ENCODE measurements at places on chromosomes 3 and 15.

DNA sequence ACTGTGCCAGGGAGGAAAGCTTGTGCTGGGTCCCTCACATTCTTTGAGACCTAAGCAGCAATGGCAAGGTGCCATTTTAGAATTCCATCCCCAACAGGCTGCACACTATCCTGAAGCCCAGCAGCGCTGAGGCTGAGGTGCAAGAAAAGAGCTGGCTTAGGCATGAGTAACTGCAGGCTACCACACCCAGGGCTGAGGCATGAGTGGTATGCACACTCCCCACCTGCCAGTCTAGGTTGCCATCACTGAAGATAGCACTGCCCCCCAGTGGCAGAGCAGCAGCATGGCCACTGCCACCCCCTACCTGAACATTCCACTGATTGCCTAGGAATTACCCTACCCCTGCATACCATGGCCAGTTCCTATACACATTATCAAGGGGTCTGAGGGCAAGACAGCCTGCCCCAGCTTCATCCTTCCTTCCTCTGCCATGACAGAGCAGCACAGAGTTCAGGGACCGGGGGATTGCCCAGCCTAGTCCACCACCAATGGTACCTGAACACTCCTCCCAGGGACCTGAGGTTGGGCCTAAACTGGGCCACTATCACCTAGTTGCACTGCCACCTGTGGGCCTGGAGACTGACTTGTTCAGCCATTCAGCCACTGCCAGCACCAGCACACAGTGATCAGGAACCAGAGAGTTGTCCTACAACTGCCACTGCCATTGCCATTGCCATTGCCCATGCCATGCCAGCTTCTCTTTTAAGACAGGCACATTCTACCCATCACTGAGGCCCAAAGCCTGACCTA, 129.8 kb downstream of the SATB1 start:
- peak; percentile 17 for DNase-seq

DNA sequence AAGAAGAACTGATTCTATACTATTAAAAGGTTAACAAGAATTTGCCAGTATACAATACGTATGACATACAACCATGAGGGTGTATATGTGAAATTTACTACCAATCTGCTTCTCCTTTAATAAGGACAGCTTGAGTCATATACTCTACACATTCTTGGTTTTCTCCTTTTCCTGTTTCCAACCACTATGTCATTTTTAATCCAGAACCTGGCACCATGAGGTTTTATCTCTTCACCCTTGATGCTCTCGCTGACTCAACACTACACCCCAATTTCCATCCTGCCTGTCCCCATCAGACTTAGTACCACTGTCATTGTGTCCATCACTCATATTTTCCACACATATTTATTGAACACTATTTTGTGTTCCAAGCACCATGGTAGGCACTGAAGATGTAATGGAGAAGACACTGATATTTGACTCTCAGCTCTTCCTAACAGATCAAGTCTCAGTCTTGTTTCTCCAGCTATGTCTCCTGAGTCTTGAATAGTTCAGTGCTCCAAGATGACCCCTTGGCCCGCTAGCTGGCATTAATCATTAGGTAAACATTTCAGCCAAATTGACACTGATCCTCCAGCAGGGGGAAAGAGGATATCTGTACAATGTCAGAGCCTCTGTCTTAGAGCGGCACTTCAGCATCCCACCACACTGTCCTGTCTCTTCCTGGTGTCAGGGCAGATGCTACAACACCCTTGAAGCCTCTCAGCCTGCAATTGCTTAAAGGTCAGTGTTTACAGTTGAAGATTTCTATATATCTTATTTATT, 11.2 kb upstream of the COL8A1 start:
- peak; percentile 8 for DNase-seq

GRCh38 chr3:39193391-39193790, 996 bp upstream of the XIRP1 start:
- no peak for DNase-seq

DNA sequence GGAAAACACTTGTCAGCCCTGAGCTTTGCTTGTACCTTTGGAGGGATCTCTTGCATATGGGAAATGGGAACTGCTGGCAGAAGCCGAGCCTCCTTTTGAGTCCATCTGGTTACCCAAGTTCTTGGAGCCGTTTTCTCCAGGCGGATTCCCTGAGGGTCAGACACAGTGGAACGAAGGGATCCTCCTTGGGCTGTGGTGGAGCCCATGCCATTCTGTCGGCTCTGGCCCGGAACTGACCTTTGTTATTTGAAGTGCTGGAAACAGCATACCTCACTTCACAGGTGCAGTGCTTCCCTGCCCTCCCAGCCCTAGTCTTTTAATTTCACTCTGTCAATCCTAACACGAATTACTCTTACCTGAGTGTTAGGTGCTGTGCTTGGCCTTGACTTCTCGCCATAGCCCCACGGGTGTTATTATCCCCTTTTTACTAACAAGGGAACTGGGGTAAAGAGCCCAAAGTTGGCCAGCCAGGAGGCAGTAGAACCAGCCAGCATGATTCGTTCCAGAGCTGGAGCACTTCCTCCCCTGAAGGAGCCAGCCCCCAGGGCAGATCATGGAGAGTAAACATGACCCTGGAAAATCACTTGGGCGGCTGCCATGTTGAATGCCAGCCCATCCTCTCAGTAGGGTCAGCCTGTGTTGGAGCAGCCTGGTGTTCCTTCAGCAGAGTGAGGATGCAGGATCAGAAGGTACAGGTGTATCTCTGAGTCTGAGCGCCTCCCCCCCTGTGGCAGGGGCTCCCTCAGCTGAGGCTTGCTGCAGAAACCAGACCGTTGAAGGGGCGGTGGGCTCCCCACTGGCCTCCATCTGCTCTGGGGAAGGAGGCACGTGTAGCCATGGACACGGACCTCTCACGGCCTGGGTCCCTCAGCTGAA, 143.2 kb downstream of the DNAJB8 start:
- DNase-seq: no peak

DNA sequence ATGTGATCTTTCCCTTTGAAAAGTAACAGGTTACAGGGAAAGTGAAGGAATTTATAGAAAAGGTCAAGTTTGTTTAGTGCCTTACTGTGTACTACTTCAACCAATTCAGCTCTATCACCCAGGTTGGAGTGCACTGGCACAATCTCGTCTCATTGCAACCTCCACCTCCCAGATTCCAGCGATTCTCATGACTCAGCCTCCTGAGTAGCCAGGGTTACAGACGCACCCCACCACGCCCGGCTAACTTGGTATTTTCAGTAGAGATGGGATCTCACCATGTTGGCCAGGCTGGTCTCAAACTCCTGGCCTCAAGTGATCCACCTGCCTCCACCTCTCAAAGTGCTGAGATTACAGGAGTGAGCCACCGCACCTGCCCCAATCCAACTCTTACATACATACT, 279.7 kb downstream of the ZBTB20 start:
- DNase-seq: no peak

DNA sequence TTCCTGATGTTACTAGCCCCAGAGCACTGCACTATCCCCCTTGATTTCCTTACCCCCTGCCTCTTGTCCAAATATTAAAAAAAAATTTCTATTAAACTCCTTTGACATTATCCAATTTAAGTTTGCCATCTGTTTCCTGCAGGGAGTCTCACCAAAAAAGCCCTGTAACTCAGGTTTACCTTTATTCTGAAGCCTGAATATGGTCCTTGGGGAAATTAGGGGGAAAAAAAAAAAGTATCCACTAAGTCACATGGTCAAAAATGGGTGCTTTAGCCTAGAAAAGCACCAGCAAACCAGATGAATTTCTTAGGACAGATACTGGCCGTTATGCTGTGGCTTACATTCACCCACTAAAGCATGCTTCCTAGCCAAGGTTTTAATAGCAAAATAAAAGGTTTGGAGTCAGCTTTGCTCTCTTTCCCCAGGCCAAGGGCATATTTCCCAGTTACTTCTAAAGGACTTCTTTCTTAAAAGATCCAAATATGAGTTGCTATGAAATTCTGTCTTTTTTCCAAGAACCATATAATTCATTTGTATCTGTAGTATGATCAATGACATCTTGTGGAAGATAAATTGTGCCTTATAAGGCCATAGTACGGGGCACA, 394.9 kb downstream of the LSAMP start:
- DNase-seq: no peak

- DNase-seq: no peak
These were observed 679.3 kb upstream of the ALCAM start for GRCh38 chr3:104687362-104687761.

DNA sequence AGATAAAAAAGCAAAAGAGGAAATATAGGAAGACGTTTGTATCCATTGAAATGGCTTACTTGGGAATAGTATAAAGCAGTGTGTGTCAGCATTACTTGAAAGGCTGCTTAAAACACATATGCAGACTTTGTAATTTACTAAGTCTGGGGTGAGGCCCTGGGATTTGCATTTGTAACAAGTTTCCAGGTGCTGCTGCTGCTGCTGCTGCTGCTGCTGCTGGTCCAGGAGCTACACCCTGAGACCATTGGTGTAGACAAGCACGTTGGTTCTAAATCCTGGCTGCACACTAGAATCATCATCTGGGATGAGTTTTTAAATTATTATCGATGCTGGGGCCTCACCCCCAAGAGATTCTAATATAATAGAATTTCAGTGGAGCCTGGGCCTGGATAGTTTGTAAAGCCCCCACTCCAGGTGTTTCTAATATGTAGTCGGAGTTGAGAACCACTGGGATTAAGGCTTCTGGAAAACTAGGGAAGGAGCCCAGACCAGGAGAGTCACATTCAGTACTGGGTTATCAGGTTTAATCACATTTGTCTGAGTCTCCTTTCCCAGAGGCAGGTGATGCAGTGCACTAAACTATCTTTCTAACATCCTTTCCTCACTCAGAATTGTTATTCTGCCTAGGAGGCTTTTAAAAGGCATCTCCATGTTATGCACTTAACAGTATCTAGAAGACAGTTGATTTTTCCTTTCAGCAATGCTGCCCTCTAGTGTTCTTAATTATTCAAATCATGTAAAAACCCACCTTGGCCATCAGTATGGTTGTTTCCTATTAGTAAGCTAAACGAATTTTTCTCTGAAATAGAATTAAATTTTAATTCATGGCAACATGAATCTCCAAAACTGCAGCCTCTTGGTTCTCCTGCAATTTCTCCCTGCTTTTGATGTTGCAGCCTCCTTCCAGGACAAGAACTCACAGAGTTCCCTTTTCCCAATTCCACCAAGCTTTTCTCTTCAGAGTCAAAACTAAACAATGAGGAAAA, 45.4 kb downstream of the SSR3 start:
- DNase-seq: no peak

- no peak for DNase-seq
These were observed 221.6 kb downstream of the TBC1D2B start for GRCh38 chr15:77855871-77856270.

GRCh38 chr3:165103616-165104015, 25.3 kb upstream of the SI start:
- DNase-seq: no peak

GRCh38 chr3:65338571-65338970, 650.8 kb upstream of the ADAMTS9 start:
- DNase-seq: no peak

- DNase-seq: no peak
These were observed 30.8 kb downstream of the DNAH1 start for GRCh38 chr3:52346623-52347530.

DNA sequence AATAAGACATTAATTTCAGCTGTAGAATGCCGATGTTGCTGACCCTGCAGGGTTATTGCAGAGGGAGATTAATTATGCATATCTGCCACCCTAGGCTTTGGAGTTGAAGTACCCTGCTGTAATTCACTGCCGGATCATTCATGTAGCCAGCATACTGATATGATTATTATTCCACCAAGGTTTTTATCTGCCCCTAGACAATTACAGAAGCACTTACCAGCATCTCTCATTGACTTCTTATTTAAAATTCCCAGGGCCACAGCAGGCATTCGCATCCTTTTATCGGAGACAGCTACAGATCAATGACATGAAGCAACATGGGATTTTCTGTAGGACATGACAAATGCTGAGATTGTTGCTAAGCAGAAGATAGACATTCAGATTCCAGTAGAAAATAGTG, 31.3 kb downstream of the IL1RAP start:
- DNase-seq: no peak

- no peak for DNase-seq
These were observed 130.4 kb downstream of the ZNF385D start for GRCh38 chr3:21620511-21621155.

GRCh38 chr3:146653978-146654377, 48.8 kb upstream of the PLSCR5 start:
- DNase-seq: no peak

All from stimulated activated CD4-positive, alpha-beta T cell treated with anti-CD3 and anti-CD28 coated beads, Interleukin-12 subunit alpha, Interleukin-12 subunit beta, amount 100 ng/mL, for 24 hours (primary cell).